ENCODE measurements at places on chromosomes 4 and X. TPM values are rescaled to one million over a fixed set of nuclear protein-coding genes. Genes with fewer than 3 reads are reported as not detected.

GRCh38 chrX:18354369-18355223, at the start of gene SCML2:
TSS of gene SCML2 (minus strand) at chrX:18354688. CDS start at chrX:18334071, 20,617 bp downstream.
- DNase-seq = no peak

- no peak for DNase-seq
These were observed 133.4 kb upstream of the MSX1 start for GRCh38 chr4:4726051-4726450.

- DNase-seq = no peak
These were observed 85.4 kb downstream of the FNIP2 start for GRCh38 chr4:158854236-158854635.

DNA sequence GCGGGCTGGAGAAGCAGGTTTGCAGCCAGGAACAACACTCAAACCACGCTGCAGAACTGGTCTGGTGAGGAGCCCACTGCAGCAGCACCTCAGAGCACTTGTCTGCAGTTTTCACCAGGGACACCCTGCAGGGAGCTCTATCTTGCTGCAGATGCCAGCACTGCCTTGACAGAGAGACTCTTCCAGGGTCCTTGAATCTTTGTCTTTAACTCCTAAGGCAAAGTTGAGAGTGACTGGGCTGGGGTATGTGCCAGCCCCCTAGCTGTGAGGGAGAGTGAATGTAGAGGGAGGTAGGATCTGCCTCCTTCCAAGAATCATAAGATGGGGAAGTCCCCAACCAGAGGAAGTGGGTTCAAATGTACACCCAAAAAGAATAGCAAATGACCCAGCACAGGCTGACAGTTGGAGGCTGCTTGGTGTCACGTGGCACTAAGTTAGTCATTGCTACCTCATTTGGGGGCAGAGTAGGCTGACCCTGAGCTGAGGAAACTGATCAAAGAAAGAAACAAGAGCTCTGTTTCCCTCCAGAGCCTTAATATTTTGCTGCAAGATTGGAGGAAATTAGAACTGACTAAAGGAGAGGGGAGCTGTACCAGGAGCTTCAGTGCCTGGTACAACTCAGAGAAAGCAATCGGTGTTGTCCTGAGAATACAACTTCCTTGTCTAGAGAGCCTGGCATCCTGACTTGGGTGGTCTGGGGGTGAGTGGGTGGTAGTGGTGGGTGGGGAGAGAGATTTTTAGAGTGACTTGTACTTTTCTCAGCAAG, 28.2 kb upstream of the HUWE1 start:
- no peak for DNase-seq

DNA sequence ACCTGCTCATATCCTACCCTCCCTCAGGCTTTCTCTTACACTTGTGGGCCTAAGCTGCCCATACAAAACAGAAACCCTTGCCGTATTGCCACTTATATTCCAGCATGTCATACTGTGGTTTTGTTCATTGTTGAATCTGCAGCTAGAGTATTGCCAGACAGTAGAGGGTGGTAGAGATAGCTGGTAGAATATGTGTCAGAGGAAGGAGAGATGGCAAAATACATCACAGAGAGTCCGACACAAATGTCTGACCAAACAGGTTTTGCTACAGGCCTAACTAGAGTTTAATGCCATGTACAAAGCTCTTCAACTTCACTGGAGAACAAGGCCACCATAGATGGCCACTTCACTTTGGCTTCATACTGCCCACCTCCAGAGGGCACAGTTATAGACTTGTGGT, 160.1 kb downstream of the EFHC2 start:
- DNase-seq = no peak

- no peak for DNase-seq
These were observed 58.7 kb downstream of the MAMLD1 start for GRCh38 chrX:150421816-150422215.

GRCh38 chr4:79250887-79251286, 75.0 kb downstream of the NAA11 start:
- no peak for DNase-seq

DNA sequence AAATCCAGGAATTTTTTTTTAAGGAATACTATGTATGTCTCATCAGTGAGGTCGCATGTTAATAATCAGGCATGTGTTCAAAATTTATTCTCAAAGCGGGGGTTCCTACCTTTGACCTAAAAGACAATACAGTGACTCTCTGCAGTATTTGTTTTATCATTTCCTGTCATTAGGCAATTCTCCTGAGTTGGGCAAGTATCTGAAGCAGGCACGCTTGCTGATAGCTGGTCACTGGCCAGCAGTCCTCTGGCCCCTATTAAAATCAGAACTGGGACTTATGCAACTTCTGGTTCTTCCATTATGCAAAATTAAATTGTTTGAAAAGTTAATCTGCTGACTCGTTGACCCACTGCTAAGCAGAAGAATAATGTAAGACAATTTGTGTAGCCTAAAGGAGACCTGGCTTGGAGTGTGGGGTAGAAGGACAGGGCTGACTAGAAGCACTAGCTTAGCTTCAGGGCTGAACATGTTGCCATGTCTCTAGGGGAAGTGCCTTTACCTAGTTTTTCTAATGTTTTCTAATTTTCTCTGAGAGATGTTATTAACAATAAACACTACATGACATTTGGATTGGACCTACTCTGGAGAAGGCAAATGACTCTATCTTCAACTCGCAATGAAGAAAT, 36.0 kb upstream of the GABRA2 start:
- DNase-seq = no peak

GRCh38 chr4:169199184-169199583, 71.6 kb downstream of the SH3RF1 start:
- no peak for DNase-seq

GRCh38 chrX:314049-314448, 4.5 kb downstream of the GTPBP6 start:
- DNase-seq = no peak

DNA sequence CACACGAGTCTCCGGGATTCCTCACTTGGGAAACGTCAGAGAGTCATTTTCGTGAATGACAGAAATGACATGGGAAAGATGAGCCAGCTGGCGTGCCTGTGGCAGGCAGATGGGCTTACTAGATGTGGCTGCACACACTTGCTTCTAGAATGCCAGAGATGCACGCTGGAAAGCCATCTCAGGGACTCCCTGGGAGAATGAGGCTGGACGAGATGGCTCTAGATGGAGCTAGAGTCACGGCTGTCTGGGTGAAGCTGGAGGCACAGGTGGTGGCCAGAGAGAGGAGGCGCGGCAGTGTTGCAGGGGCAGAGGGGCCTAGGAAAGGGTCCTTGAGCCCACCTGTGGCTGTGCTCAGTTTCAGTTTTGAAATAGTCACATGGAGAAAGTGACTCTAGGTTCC, 26.0 kb downstream of the TKTL1 start:
- DNase-seq = no peak

DNA sequence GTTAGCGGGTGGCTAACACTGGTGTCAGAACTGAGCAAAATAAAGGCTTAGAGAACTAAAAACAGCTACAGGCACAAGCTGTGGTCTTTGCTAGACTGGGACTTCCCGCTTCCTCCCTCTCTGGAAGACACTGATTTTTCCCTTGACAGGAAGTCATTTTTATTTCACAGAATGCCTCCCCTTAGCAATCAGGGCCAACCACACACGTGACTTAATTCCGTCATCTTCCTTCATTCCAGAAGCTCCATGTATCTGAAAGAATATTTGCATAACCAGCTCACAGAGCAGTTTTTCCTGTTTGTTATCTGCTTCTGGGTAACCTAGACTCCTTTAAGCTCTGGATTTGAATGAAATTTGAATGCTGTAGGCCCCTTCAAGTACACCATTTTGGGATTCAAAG, 327.5 kb upstream of the FRG1 start:
- no peak for DNase-seq

GRCh38 chrX:124342174-124342867, 4.0 kb upstream of the SH2D1A start:
- no peak for DNase-seq

DNA sequence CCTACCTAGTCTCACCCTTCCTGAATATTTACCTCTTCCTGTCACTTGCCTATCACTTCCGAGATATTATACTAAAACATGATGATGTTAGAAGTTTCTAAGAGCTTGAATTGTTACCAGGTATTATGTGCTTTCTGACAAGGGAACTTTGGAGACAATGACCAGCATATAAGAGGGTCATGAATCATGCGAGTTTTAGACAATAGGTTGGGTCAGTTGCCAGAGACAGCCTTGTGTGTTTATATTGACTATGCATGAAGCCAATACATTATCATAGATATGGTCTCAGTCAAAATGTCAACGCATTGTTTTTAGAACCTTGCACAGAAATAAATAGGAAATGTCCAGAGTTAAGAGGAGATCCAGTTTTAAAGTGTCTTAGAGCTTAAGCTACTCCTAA, 116.8 kb downstream of the KLHL4 start:
- DNase-seq = no peak

- no peak for DNase-seq
These were observed 78.3 kb downstream of the CLDN34 start for GRCh38 chrX:10045327-10046000.

PNMA3 gene
- 14.4 TPM for polyA plus RNA-seq

CENPVL2 gene
- polyA plus RNA-seq = 0.16 TPM

ZNF157 gene
- 1.1 TPM for polyA plus RNA-seq

SATL1 gene
- polyA plus RNA-seq = 0.73 TPM

HDAC6 gene
- 209 TPM for polyA plus RNA-seq

ANK2 gene
- polyA plus RNA-seq = 64.9 TPM

WDR17 gene
- polyA plus RNA-seq = 10.0 TPM

STK32B gene
- polyA plus RNA-seq = 9.6 TPM

NEXMIF gene
- 2.5 TPM for polyA plus RNA-seq
